ENCODE measurements at places on chromosomes 1 and 21.

DNA sequence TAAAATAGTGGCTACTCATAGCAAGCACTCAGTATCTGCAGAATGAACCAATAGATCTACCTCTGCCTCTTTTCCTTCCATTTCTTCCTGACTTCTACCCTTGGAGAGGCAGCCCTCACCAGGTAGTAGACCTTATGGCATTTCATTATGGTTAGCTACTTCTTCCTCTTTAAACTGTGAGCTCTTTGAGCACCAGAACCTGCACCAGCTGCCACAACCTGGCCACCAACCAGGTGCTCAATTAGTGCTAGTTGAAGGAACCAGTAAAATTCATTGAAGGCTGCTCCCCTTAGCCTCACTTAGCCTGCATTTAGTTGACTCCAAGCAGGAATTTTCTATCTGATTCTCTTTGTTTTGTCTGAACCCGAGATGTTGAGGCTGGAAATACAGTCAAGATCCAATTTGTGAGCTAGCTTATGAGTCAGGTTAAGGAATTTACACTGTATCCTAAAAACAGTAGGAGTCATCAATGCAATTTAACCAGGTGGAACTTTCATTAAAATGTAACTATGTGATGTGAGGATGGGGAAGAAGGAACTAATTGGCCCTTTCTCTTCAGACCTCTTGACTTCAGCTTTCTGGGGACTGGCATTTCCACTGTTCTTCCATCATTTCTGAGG is 81.5 kb upstream of the UBE2U start:
- no peak for DNase-seq

DNA sequence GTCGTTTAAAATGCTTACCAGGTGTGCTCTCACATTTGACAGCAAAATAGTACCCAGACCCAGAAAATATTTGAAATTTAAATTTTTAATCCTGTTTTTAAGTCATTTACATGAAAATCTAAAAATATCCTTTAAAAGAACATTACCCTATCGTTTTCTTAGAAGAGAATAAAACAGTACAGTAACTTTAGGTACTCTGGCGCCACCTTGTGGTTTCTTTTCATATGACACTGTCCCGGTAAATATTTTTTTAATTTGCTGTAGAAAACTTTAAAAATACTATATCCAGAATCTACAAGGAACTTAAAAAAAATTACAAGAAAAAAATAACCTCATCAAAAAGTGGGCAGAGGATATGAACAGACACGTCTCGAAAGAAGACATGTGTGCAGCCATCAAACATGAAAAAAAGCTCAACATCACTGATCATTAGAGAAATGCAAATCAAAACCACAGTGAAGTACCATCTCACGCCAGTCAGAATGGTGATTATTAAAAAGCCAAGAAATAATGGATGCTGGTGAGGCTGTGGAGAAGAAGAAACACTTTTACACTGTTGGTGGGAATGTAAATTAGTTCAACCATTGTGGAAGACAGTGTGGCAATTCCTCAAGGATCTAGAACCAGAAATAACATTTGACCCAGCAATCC is 129.2 kb downstream of the RGS21 start:
- no peak for DNase-seq

DNA sequence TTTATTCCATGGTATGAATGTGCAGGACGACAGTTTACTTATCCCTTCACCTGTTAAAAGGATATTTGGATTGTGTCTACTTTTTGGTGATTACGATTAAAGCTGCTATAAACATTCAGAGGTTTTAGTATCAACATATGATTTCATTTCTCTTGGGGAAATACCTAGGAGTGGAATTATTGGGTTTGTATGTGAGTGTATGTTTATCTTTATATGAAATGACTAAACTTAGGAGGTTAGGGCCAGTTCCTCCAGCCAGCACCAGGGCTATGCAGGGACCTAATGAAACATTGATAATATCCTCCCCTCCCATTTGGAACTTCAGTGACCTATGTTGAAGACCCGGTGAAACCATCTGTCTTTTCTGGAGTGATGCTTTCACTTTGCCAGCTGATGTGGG is 13.8 kb downstream of the TMEM51 start:
- no peak for DNase-seq

- no peak for DNase-seq
Observed at GRCh38 chr1:3918966-3919611, 19.0 kb upstream of the C1orf174 start.

GRCh38 chr21:16533692-16534407 is 804.1 kb downstream of the USP25 start:
- DNase-seq, result no peak

DNA sequence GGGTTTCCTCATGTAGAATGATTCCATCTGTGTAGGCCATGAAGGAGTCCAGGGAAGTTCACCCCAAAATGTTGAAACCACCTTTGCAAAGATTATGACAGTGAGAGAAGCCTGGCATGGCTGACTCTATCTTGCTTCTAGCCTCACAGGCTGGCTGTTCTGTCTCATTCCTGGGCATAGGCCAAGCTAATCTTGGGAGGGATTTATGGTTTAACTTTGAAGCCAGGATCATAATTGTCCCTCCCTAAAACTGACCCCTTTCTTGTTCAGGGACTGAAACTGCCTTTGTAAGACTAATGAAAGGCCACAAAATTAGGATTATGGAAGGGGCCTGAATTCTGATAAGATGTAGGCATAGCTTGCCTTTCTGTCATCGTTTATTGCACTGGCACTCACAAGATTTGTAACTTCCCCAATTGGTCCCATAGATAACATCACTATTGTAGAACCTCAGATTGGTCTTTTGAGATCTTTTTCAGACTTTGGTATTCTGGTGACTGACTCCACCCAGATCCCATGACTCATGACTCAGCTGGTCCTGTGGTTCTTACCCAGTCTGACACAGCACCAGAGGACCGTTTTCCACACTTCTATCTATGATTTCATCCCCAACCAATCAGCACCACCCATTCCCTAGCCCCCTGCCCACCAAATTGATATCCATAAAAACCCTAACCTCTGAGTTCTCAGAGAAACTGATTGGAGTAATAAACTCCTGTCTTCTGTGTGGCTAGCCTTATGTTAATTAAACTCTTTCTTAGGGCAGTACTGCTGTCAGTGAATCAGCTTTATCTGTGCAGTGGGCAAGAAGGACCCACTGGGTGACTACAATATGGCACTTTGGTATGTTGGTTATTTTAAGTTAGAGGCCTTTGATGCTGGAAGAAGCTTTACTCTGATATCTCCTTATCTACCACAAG is 13.6 kb upstream of the LAMTOR5 start:
- no peak for DNase-seq

DNA sequence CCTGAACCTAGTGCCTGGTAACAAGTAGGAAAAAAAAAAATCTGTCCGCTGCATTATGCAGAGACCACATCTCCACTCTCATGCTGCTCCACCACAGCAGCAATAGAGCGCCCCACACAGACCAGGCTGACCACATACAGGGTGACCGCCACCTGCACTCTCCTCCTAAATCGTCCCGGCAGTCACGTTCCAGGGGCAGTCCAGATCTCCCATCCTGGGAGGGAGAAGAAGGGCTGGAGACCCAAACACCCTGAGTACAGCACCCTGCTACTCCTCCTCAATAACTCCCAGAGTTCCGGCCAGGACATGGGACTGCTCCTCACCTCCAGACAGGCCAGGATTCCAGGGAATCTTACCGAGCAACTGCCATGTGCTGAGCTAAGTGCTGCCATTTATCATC is 15.3 kb downstream of the URB1 start:
- no peak for DNase-seq

DNA sequence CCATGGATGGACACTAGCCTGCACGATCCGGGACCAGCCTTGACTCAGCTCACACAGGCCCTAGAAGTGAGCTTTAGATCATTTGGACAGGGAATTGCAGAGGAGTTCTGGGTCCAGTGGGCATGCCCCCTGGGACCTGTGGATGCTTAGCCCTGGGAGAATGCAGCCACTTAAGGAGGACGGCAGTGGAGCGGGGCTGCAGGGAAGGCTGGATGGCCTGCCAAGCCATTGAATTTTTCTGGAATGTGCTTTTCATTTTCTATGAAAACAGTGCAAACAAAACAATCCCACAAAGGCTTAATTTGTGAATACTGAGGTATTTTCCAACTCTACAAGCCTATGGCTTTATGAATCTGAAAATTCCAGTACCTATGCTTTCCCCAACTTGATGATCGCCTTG is 80.4 kb upstream of the GCLM start:
- DNase-seq, result no peak

DNA sequence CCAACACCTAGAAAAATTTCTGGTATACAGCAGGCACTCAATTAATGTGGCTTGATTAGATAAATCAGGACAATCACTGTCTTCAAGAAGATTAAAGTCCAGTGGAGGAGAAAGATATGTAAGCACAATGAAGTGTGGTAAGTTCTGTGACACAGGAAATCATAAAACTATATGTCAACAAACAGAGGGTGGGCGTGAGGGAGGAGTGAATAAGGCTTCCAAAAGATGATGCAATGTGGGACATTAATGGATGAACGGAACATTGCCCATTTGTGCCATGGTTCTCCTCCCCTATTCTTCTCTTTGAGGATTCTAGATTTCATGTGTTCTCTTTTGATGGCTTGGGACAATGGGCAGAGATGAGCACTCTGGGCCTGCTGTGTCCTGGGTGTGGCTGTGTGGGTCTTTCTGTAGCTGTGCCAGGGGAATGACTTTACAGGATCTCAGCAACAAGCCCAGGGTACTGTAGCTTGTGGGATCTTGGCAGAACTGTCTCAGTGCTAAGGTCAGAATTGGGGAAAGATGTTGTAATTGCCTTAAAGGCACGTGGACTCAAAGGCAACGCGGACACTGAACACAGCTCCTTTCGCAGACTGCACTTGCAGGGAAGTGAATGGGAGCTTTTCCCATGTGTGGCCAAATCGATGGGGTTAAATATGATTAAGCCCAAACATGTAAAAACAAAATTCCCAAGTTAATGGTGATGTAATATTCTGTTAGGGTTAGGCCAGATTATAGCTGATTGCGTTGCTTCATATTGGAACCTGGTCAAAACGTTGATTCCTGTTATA is 366.9 kb downstream of the TGFB2 start:
- no peak for DNase-seq

DNA sequence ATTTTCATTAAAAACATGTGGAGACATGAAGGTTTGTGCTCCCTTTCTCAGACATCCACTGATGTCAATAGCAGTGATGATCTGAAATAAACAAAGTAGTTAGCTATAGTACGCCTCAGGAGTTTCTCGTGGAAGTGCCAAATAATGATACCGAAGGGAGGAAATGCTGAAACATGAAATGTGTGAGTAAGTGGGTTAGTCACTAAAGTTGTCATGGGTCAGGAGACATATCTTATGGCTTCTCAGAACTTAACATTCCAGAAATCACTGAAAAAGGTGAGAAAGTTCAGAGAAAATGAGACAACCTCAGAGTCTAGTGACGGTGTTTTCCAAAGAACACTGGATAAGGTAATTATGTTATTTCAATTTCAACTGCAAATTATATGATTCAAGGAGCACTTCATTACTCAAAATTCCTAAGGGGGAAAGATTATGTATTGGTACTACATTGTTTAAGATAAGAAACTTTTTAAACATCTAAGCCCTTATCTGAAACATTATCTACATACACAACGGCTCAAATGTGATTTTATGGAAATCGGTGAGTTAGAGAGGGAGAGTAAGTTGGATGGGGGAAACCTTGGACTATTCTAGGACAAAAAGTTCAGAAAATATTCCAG is 20.6 kb downstream of the NIBAN1 start:
- no peak for DNase-seq

DNA sequence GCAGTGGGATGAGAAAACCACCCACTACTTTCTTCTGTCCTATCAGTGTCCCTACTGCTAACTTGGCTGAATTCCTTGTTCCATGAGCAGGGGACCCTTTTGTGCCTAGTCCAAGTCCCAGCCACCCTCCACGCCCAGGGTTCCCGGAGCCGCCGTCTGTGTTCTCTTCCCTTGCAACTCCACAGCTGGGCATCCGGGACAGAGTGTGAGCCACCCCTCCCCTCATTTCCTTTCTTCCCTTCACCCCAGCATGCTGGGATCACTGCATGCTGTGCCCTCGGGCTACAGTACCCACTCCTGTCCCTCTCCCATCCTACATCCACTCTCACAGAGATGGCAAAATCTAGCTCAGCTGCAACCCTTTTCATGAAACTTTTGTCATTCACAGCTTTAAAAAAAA is 44.5 kb downstream of the PGBD5 start:
- no peak for DNase-seq

GRCh38 chr1:27883536-27883935 is 11.2 kb downstream of the THEMIS2 start:
- DNase-seq, result no peak

- no peak for DNase-seq
Observed at GRCh38 chr1:43821471-43821870, 112.1 kb upstream of the ARTN start.

DNA sequence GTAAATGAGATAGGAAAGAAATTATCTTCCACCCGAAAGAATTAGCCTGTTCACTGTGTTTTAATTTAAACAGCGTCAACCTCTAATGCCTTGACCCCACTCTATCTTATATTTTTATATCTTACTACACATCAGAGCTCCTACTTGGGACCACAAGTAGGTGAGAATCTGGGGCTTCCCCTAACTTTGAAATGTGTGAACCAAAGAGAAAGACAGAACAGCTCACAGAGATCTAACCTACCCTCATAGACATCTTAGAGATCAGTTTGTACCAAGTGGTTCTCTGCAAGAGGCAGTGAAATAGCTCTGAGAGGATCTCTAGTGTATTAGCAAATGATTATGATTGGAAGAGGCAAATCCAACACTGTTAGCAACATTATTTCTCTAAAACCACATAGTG is 31.0 kb upstream of the IFI16 start:
- no peak for DNase-seq

DNA sequence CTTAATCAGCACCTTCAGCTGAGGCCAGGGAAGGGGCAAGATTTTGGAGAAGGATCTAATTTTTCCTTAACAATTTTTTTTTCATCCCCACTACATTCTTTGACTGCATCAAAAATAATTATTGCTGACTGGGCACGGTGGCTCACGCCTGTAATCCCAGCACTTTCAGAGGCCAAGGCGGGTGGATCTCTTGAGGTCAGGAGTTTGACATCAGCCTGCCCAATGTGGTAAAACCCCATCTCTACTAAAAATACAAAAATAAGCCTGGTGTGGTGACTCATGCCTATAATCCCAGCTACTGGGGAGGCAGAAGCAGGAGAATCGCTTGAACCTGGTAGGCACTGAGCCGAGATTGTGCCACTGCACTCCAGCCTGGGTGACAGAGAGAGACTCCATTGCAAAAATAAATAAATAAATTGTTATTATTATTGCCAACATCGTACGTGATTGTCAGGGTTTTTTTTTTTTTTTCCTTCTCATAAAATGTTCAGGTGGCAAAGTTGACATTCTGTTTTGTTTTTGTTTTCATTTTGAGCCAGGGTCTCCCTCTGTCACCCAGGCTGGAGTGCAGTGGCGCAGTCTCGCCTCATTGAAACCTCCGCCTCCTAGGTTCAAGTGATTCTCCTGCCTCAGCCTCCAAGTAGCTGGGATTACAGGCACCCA is 37.3 kb upstream of the MORC3 start:
- DNase-seq, result no peak
